SK-N-SH (cell line): ENCODE measurements at places on chromosomes 7 and 10. TPM values are rescaled to one million over a fixed set of nuclear protein-coding genes. Genes with fewer than 3 reads are reported as not detected.

Gene OR2A1
- polyA plus RNA-seq: not detected in 2 replicates

Gene MYOZ1
- polyA plus RNA-seq: 0.24 and 0.26 TPM in 2 replicates

Gene NEUROG3
- not detected in 2 replicates for polyA plus RNA-seq

Gene RNF148
- polyA plus RNA-seq: not detected in 2 replicates

Gene DNAH11
- polyA plus RNA-seq: 0.77 and 1.2 TPM in 2 replicates

Gene HEPACAM2
- polyA plus RNA-seq: not detected in 2 replicates

Gene ABCB1
- 2.0 and 5.3 TPM in 2 replicates for polyA plus RNA-seq

DNA sequence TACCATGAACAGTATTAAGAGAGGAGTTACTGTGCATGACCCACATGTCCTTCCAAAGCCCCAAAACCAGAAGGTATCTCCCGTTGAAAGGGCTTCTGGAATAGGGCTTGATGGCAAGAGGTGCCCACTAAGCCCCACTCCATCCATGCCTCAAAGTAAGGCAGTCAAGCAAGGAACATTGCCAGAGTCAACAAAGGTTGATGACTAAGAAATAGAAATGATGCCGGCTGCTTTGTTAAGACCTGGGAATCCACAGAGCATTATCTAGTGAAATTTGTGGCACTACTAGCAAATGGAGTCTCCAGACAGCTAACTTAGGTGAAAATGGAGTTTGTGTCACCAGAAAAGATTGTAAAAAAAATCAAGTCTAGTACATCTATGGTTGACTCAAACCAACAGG is 6.2 kb downstream of the SFR1 start:
- H3K27ac ChIP-seq: no peak overlapping the region
- H3K27me3 ChIP-seq: no peaks in the 10 kb centered on the region
- DNase-seq: no peak
- no peak overlapping the region for H3K4me3 ChIP-seq
- H3K36me3 ChIP-seq: peaks cover 11% of the 10 kb centered on the region

DNA sequence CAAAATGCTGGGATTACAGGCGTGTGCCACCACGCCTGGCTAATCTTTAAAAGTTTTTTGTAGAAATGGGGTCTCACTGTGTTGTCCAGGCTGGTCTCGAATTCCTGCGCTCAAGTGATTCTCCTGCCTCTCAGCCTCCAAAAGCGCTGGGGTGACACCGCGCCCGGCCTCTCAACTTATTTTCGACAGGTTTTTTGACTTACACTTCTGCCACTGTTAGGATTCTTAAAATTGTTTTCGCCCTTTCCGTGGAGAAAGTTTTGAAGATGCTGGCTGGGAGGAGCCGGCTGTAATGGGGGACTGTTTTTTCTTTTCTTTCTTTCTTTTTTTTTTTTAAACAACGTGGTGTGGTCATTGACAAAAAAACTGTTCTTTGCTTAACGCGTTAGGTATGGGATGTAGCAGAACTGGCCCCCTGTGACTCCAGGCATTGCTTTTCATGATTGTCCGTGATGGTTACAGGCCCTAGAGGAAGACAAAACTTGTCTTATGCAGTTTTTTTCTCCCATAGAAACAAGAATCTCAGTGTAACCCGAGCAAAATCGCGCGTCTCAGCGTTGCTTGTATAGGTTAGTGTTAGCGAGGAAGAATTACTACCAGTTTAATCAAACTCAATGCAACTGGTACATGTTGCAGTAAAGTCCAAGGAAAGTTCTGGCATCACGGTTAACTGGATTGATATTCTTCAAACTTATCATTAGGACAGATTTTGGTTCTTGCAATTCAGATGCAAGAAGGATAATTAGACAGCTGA is 72.2 kb downstream of the DAGLB start:
- 0 out of 2 replicates have a peak overlapping the region, but pooled peaks have one; percentile 2 for H3K27ac ChIP-seq
- peak overlapping the region; percentile 58 for H3K4me3 ChIP-seq
- H3K4me1 ChIP-seq: 0 out of 2 replicates have a peak, but pooled peaks cover 11% of the 10 kb centered on the region

DNA sequence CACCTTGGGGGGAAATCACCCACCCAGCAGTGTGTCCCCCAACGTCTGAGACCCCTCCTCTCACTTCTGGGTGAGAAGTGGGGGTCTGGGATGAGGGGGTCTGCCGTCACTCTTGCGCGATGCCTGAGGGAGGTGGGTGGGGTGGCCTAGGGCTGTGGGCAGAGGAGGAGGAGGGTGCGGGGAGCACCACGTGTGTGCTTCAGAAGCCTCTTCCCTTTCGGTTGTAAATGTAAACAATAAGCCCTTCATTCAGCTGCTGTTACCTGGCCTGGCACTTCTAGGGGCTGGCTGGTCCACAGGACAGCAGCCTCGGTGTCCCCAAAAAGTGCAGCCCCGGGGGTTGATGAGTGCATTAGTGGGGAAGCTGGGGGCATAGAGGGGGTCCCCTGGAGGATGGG is 1.3 kb downstream of the CLIP2 start:
- H3K4me3 ChIP-seq: peak overlapping the region; percentile 74
- no peaks in the 10 kb centered on the region for H3K27me3 ChIP-seq
- peaks cover 38% of the 10 kb centered on the region for H3K4me1 ChIP-seq
- no peak for DNase-seq
- H3K36me3 ChIP-seq: no peaks in the 10 kb centered on the region
- H3K27ac ChIP-seq: peak overlapping the region; percentile 65; the same call in 1 of the 2 replicates

DNA sequence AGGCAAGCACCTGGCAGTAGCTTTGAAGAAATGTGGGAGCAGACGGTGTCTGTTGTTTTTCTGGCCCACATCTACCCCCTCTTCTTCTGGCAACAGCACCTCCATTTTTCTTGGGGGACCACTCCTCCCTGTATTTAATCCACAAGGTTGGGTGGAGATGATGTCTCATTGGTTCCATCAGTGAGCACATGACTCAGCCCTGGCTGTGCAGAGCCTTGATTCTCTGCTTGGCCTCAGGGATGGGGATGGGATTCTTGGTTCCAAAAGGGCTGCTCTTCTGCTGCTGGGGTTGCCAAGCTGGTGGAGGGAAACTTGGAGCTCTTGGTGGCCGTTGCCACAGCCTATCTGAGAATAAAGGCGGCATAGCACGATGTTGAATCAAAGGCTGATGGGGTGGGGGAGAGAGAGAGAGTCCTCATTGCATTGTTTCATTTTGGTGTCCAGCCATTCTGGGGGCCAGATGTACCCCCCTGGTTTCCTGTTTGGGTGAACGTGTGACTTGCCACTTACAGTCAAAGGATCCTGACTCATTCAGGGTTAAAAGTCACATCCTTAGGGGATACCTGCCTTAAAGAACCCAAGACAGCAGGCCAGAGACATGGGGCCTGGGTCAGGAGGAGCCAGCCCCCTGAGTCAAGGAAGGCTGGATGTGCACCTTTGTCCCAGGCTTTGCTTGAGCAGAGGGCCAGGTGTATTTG is 25.9 kb downstream of the GRK5 start:
- H3K4me1 ChIP-seq: peaks cover 25% of the 10 kb centered on the region
- H3K36me3 ChIP-seq: no peaks in the 10 kb centered on the region
- no peak overlapping the region for H3K4me3 ChIP-seq
- no peak overlapping the region for H3K27ac ChIP-seq
- H3K27me3 ChIP-seq: no peaks in the 10 kb centered on the region

- no peak overlapping the region for H3K4me3 ChIP-seq
- no peak for DNase-seq
- H3K36me3 ChIP-seq: no peaks in the 10 kb centered on the region
- H3K27ac ChIP-seq: no peak overlapping the region
- H3K27me3 ChIP-seq: no peaks in the 10 kb centered on the region
Measured at GRCh38 chr7:158536871-158537515, 50.6 kb downstream of the PTPRN2 start.

GRCh38 chr7:120421151-120421651 is 148.2 kb downstream of the KCND2 start:
- H3K27ac ChIP-seq: no peak overlapping the region
- H3K4me3 ChIP-seq: no peak overlapping the region
- H3K36me3 ChIP-seq: no peaks in the 10 kb centered on the region

DNA sequence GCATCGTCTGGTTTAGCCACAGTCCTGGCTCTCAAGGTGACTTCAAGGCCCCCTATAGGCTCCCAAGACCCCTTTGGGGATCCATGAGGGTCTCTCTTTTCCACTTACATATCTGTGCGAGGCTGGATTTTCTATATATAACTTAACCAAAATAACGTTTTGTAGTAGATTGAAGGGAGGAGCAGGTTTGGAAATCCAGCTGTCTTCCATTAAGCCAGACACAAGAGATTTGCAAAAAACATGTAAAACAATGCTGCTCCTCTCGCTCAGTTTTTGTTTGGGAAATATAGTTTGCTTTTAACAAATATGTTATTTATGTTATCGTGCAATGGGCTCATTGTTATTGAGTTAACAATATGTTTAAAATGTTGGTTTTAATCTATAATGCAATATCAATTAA is 811.2 kb downstream of the TYW1 start:
- no peak overlapping the region for H3K4me3 ChIP-seq
- H3K36me3 ChIP-seq: no peaks in the 10 kb centered on the region
- no peaks in the 10 kb centered on the region for H3K27me3 ChIP-seq
- H3K4me1 ChIP-seq: no peaks in the 10 kb centered on the region
- DNase-seq: no peak
- H3K27ac ChIP-seq: no peak overlapping the region

DNA sequence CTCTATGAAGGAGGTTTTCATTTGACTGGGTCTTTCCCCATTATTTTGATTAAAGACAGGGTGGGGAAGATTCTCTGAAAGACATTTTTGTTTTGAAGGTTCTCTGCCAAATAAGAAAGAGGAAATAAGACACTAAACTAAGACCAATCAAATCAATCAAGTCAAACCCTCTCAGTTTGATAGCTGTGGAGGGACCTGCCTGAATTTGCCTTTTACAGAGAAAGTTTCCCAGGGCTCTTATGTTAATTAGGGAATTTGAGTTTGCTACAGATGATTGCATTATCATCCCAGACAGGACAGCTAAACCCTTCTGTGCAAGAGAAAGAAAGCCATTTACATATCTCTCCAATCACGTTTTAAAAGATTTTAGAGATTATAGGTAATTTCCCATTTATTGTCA is 80.0 kb downstream of the CSTF2T start:
- H3K4me1 ChIP-seq: peaks cover 3% of the 10 kb centered on the region
- H3K36me3 ChIP-seq: no peaks in the 10 kb centered on the region
- H3K27ac ChIP-seq: no peak overlapping the region
- H3K4me3 ChIP-seq: no peak overlapping the region
- H3K27me3 ChIP-seq: no peaks in the 10 kb centered on the region

DNA sequence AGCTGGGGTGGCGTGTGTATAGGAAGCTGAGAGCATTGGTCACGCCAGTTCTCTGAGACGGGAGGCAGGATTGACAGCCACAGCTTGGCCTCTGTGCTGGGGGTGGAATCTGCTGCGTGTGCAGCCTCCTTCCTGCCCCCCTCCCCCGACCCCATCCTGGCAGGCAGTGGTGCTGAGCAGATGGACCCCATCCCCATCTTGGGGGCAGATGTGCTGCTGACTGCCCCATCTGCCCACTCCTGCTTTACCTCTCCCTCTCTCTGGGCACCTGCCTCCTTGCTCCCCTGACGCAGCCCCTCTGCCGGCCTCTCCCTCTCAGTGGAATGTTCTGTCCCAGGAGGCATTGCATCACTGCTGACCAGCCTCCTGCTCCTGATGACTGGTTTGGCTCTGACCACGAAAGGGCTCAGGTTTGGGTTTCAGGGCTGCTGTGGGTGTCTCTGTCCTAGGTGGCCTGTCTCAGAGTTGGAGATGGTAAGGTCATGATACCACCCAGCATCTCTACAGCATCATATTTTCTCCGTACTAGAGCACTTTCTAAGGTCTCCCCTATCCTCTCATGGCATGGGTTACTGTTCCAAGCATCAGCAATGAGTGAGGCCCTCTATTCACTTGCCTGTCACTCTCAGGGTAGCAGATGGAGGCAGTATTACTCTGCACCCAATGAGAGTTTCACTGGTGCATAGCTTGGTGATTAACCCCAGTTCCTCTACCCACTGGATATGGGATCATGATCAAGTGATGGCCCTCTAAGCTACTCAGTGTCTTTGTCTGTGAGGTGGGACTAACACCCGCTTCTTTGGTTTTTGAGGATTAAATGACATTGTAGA is 81.9 kb downstream of the RBM20 start:
- no peaks in the 10 kb centered on the region for H3K27me3 ChIP-seq
- peaks cover 18% of the 10 kb centered on the region; the same call in 1 of the 2 replicates for H3K4me1 ChIP-seq
- no peak for DNase-seq
- no peak overlapping the region for H3K27ac ChIP-seq
- no peak overlapping the region for H3K4me3 ChIP-seq

DNA sequence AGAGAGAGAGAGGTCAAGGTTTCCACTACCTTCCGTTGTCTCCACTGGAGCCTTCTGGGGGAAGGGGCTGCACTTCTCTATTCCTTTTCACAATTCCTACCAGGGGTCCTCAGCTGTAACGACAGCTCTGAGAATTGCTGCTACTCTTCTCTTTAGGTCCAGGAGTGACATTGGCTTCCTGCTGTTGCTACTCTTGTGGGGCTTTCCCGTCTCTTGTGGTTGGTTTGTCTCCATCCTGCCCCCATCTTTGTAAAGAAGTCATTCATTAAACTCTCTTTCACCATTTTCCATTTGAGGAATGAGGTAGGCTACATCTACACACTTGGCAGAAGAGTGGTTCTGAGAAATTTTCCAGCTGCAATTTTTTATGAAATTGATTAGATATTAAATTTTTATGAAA is 238.8 kb upstream of the LYZL1 start:
- H3K4me1 ChIP-seq: no peaks in the 10 kb centered on the region
- no peaks in the 10 kb centered on the region; the same call in 1 of the 2 replicates for H3K27me3 ChIP-seq

DNA sequence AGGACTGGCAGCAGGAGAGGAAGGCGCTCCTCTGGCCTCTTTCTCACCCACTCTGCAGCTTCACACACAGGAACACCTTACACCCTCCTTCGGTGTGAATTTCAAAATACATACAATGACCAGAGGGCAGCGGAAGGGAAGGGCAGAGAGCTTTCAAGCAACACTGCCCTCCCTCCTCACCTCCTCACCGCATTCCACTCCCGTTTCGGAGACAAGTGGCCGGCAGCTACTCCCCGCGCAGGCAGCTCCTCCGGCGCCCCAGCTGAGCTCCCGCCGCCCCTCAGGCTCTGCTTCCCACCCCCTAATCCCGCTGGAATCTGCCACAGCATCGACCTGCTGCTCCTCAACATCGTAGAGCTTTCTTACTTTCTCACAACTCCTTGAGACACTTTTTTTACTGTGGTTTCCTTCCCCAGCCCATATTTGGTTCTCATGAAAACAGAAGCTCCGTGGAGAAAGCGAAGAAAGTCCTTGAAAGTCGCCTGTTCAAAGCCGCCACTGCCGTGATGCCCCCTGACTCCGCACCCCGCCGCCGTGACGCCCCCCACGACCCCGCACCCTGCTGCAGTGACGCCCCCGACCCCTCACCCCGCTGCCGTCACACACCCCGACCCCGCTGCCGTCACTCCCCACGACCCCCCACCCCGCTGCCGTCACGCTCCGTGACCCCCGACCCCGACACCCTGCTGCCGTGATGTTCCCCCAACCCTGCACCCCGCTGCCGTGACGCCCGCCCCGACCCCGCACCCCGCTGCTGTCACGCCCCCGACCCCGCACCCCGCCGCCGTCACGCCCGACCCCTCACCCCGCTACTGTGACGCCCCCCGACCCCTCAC is 14.6 kb upstream of the GPER1 start:
- no peaks in the 10 kb centered on the region for H3K4me1 ChIP-seq
- H3K4me3 ChIP-seq: no peak overlapping the region
- DNase-seq: no peak
- H3K27me3 ChIP-seq: no peaks in the 10 kb centered on the region
- no peak overlapping the region for H3K27ac ChIP-seq

- no peaks in the 10 kb centered on the region for H3K27me3 ChIP-seq
- peaks cover 3% of the 10 kb centered on the region; the same call in 1 of the 2 replicates for H3K4me1 ChIP-seq
- no peak overlapping the region for H3K4me3 ChIP-seq
- no peak for DNase-seq
Measured at GRCh38 chr7:91945476-91945875, 4.8 kb downstream of the AKAP9 start.
